ENCODE measurements at places on chromosomes 3 and 15.

- DNase-seq: no peak
These were observed 209.5 kb upstream of the SUCLG2 start for GRCh38 chr3:67863869-67864268.

- DNase-seq: no peak
These were observed 7.2 kb downstream of the PLD1 start for GRCh38 chr3:171803044-171803443.

DNA sequence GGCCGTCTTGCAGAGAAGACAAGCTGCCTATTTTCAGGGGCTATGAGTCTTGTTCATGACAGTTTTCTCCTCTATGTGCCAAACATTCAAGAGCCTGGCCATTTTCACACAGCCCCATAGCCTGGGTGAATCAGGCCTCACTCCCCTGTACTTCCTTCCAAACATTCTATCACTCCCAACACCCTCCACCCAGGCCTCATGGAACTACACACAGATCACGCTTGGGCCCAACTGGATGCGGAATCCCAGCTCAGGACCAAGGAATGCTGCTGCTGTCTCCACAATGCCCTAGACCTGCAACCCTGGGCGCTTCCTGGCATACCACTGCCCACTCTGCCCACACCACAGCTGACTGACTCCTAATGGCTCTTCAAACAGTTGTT lies 39.4 kb upstream of the PCSK6 start:
- no peak for DNase-seq

- DNase-seq: no peak
These were observed 43.1 kb upstream of the TRPC1 start for GRCh38 chr3:142680710-142681109.

- no peak for DNase-seq
These were observed 8.4 kb upstream of the DHX30 start for GRCh38 chr3:47794544-47794943.

DNA sequence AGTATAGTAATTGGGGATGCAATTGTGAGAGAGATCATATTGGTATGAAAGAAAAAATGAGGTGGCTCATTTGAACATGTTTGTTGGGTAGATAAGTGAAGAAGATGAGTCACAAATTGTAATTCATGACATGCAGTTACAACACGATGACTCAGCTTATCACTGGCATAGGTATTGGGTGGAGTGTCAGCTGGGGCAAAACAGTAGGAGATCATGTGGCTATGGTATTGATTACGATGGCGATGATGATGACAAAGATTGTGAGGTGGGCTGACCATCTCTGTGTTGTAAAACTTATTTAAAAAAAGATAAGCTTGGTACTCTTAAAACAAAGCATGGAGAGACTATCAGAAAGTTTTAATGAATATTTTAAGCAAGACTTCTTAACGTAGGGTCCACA lies 11.6 kb upstream of the DPH6 start:
- no peak for DNase-seq

Measured in stimulated activated CD4-positive, alpha-beta T cell treated with anti-CD3 and anti-CD28 coated beads, Interleukin-4, amount 100 ng/mL, for 48 hours (primary cell).